Nucleus accumbens (tissue), 56 donors: ENCODE measurements at places on chromosomes 12 and 14.

- DNase-seq, result no peak
These were observed 506.2 kb upstream of the TBX3 start for GRCh38 chr12:115190010-115190770.

DNA sequence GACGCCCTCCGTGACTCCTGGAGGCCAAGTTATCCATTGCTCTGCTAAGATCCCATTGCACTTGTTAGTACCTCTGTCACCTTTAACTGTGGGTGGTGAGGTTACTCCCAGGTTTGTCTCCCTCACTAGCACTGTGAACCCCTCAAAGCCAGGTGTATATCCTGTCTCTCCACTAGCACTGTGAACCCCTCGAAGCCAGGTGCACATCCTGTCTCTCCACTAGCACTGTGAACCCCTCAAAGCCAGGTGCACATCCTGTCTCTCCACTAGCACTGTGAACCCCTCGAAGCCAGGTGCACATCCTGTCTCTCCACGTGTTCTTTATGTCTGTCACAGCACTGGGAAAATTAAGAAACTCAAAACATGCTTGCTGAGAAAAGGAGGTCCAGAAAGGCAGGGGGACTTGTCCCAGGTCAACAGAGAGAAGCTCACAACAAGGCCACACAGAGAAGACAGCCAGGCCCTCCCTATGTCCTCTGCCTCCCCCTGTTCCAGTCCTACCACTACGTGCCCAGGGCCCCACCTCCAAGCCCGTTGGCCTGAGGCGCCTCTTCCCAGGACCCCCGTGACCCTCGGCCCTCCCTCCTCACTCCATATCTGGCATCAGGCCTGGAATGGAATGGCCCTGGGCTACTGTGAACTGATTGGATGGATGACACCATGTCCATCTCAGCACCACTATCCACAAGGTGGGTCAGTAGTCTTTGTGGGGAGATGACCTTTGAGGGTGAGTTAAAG lies 26.4 kb upstream of the FKBP4 start:
- DNase-seq, result no peak

DNA sequence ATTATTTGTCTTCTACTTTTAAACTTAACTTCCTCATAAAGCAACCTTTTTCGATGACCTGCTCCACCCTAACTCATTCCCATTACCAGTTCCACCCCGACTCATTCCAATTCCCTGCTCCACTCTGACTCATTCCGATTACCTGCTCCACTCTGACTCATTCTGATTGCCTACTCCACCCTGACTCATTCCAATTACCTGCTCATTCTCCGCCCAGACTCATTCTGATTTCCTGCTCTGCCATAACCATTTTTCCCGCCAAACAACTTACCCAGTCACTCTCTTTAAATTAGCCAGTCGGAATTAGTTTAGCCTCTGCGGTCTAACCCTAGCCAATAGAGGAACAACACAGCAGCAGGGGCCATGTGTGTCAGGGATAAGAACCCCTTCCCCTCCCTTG lies 249.1 kb downstream of the DPY19L2 start:
- no peak for DNase-seq

- no peak for DNase-seq
These were observed 382.7 kb upstream of the RGS6 start for GRCh38 chr14:71549421-71550050.

GRCh38 chr14:79661752-79662151 lies 549.6 kb downstream of the DIO2 start:
- no peak for DNase-seq

GRCh38 chr14:77181603-77182437 lies at the start of gene TMEM63C:
Gene TMEM63C (plus strand): TSS chr14:77181798. CDS start chr14:77218814, 37,016 bp downstream.
- peak; percentile 43 for DNase-seq
